Right renal cortex interstitium (tissue), 3 donors: ENCODE measurements at places on chromosomes 2 and 18.

- DNase-seq = no peak
Observed at GRCh38 chr2:192444286-192444838, 249.6 kb upstream of the TMEFF2 start.

GRCh38 chr2:119223521-119224390, at the start of gene STEAP3:
Gene STEAP3 (plus strand): TSS chr2:119223834. CDS start chr2:119231013, 7,179 bp downstream.
- no peak for DNase-seq

DNA sequence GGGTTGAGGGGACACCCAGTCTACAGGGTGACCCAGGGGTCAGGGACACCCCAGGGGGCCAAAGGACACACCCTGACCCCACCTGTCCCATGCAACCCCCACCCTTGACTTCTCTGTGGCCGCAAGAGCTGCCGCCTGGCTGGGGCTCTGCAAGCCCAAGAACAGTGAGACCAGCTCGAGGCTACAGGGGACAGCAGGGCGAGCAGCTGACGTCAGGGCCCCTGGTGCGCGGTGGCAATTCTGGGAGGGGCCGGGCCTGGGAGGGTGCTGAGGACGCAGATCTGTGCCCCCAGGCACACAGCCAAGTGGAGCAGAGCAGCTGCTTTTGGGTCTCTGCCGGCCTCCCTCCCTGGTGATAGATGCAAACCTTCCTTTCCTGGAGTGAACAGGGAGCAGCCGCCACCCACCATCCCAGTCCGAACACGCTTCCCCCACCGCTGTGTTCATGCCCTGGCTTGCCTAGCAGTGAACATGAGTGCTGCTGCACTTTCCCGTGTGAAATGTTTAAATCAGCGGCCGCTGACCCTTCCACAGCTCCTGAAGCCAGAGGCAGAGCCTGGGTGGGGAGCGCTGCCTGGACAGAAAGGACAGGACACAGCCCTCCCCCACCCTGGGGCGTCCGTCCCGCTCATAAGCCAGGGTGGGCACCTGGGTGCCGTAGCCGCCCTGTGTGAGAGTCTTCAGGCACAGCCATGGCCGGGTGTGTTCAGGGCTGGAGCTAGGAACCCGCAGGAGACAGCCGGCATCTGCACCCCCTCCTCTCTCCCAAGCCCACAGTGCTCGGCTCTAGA, 46.9 kb downstream of the SLC66A2 start:
- DNase-seq = no peak

DNA sequence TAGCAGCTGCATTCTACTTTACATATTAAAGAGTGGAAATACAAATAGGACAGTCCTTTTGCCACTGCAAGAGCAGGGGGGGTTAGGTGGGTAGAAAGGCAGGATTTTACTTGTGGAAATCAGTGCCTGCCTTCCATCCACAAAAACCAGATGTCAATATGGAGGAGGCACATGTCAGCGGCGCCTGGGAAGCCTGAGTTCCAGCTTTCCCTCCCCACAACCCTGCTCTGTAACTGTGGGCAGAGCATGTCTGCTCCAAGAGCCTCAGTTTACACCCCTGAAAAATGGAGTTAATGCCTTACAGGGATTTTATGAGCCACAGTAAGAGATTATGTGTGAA, 32.9 kb downstream of the STEAP3 start:
- no peak for DNase-seq

GRCh38 chr18:37501136-37501535, 64.5 kb downstream of the CELF4 start:
- no peak for DNase-seq

GRCh38 chr2:24818721-24819167, 25.5 kb downstream of the CENPO start:
- no peak for DNase-seq

DNA sequence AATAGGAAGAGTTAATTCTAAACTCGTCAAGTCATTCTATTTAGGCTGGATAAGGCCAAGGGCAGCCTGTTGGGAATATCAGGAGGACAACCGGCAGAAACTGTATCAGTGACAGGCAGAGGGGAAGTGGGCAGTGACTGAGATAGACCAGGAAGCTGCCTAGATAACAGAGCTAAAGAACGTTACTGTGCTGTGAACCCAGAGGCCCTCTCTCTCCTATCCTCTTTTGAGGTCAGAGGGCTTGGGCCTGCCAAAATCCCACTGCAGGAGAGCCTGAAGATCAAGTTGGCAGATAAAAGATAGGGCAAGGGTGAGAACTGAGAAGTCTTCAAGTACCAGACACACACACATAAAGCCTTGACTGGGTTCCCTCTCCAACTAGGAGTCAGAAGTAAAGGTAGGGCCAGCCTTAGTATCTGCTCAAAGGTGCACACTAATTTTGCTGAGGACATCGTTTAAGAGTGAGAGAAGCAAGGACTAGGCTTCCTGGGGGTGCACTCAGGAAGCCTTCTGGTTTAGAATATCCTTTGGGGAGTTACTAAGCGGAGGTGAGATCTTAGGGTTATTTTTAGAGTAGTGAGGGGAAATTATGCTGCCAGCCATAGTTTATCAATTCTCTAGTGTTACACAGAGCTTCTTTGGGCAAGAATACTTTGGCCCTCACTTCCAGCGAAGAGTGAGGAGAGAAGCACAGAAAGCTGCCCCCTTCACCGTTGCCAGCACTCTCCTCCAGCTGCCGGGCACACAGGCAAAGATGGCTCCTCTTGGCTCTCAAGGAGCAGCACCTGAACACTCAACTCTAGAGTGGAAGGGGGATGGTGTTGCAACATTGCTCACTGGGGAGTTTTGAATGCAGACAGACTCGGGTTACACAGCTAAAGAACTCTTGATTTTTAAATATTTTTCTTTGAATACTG, 9.8 kb downstream of the CAVIN2 start:
- no peak for DNase-seq

- DNase-seq = no peak
Observed at GRCh38 chr2:8247905-8248622, 433.8 kb upstream of the ID2 start.
